Stimulated activated CD8-positive, alpha-beta memory T cell treated with anti-CD3 and anti-CD28 coated beads, Interleukin-7, amount 100 ng/mL, for 1 hour (primary cell): ENCODE measurements at places on chromosomes 12 and 14.

DNA sequence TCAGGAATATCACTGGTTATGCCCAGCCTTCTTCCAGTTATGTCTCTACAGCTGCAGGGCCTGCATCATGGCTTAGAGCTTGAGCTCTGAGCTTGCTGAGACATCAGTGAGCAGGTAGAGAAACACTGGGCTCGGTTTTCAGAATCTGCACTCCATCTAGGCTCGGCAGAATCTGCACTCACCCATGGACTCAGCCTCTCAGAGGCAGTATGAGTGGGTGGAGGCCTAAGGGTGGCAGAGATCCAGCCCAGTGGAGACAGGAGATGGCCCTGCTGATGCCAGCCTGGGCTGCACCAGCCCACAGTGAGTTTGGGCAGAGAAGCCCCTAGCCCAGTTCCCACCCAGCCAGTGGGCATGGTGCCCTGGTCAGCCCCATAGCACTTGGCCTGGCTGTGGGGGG is 12.8 kb downstream of the KRT80 start:
- DNase-seq, result no peak

DNA sequence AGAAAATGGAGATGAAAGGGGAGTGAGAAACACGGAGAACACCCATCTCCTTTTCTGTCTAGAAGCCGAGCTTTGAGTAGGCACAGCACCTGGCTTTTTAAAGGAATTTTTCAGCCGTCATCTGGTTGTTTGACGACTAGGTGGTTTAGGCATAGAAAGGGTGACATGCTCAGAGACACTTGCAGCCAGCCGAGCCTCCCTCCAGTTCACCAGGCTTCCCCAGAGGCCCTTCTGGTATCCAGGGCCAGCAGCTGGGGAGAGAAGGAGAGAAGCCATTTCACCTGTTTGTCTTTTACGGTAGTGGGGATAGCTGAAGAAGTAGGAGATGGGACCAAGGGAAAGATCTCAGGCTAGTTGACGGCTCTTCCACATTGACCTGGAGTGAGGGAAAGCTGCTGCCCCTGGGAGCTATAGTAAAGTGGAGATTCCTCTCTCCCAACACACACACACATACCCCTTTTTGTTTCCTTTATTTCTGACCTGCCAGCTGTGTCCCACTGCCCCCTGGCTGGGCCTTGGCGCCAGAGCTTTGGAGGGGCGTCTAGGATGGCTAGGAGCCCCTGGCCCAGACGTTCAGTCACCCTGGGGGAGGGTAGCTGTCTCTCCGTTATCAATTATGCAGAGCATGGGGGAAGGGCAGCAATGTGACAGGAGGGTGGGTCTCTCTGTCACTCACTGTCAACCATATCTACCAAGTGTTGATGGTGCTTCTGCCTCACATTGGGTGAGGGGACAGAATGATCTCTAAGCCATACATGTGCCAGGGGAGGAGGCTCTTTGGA is 5.5 kb downstream of the MAP3K12 start:
- no peak for DNase-seq

DNA sequence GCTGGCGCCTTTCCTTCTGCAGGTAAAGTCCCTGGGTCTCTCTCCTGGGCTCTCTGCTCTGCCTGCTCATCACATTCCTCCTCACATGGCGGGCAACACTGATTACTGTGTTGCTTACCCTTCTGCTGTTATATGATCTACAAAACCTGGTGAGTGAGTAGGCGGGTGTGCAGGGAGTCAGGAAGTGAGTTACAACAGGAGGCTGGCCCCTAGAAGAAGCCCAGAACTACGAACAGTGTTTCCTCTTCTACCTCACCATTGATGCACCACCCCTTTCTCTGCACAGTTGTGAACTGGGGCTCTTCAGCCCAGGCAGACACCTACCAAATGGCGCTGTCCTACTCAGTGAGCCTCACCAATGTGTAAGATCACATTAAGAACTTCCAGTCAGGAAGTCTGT is 4.9 kb upstream of the KLHL33 start:
- no peak for DNase-seq

- DNase-seq, result no peak
Observed at GRCh38 chr12:1912580-1913376, 5.7 kb downstream of the CACNA2D4 start.

- DNase-seq, result no peak
Observed at GRCh38 chr14:55339770-55340169, 68.5 kb downstream of the FBXO34 start.

GRCh38 chr12:13599176-13599575 is 382.2 kb downstream of the GRIN2B start:
- DNase-seq, result no peak

- DNase-seq, result no peak
Observed at GRCh38 chr12:41497409-41497808, 309.3 kb downstream of the PDZRN4 start.

GRCh38 chr12:38411946-38412345 is 95.4 kb downstream of the ALG10B start:
- no peak for DNase-seq

DNA sequence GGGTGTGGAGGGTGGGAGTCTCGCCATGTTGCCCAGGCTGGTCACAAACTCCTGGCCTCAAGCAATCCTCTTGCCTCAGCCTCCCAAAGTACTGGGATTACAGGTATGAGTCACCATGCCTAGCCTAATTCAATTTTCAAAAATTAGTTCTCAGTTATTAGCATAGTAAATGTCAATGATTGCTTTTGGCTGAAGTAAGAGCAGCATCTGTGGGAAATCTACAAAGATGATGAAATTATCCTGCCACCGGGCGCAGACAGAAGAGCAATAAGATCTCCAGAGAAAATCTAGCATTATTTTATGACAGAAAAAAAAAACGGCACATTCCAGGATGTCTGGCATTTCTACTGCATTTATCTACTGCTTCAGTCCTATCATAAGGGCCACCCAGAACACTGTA is 97.9 kb upstream of the DAAM1 start:
- DNase-seq, result no peak
